ENCODE measurements at places on chromosomes 1 and 21.
A peak's percentile ranks its signal among the peaks of the same experiment; 100 is the strongest.

GRCh38 chr1:212437179-212437798 is 4.6 kb downstream of the NENF start:
- DNase-seq: no peak

GRCh38 chr1:184747089-184747955 is 7.3 kb downstream of the EDEM3 start:
- DNase-seq: no peak

DNA sequence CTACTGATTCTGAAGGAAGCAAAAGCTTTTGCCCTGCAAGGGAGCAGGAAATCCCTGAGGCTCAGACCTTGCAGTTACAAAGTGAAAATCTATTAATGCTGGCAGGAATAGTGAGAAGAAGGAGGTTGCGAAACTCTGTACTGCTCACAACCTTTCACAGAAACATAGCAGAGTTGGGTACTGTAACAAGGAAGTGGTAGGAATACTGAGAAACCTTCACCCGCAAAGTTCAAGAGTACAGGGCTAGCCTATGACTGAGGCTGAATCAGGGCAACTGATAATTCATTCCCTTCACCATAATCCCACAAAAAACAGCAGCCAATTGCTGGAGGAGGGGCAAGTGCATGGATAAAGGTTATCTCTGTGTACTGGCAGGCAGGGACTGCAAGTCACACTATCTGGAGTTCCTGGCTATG is 23.9 kb upstream of the KCTD3 start:
- no peak for DNase-seq

DNA sequence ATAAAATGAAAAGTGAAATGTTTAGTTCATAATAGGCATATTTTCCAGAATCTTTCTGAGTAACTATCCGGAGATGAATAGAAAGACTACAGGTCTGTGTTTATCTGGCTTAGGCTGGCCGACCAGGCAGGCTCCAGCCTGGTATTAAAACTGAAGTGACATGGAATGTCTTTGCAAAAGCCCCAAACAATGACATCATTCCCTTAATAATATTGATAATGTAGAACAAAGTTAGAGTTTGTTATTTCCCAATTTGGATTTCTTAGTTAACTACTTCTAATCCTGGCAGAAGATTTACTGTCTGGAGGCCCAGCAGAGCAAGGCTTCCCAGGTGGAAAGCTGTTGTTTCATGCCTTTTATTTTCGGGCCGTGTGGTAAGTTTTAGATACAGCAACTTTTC is 207.7 kb downstream of the GREM2 start:
- DNase-seq: no peak

DNA sequence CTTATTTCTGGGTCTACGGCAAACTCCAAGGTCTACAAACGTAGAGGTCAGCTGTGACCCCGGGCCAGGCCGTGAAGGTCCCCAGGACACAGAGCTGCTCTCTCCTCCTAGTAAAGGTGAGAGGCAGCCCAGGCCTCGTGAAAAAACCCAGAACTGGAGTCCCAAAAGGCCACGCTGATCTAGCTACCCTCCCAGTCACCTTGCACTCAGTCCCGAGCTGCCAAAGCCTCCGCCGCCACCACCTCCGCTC is 125 bp downstream of the ATP5PF start:
- DNase-seq: no peak

DNA sequence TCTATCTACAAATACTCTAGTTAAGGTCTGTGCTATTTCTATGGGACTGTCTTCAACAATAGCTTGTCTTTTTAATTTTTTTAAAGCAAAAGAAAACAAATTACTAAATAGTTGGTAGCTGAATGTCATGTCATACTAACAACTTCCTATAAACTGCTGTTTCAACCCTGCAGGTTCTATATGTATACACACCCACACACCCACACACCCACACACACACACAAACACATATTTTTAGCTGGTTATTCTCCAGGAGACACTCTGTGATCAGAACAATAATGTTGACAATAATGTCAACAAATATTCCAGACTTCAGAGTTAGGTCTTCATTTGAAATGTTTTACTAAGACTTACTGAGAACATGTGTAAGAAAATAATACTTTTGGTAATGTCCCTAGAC is 66.7 kb downstream of the AK5 start:
- DNase-seq: no peak

- no peak for DNase-seq
Observed at GRCh38 chr1:228317411-228317828, 89.2 kb downstream of the TRIM11 start.

- DNase-seq: no peak
Observed at GRCh38 chr1:174032671-174033222, 10.6 kb upstream of the RC3H1 start.

DNA sequence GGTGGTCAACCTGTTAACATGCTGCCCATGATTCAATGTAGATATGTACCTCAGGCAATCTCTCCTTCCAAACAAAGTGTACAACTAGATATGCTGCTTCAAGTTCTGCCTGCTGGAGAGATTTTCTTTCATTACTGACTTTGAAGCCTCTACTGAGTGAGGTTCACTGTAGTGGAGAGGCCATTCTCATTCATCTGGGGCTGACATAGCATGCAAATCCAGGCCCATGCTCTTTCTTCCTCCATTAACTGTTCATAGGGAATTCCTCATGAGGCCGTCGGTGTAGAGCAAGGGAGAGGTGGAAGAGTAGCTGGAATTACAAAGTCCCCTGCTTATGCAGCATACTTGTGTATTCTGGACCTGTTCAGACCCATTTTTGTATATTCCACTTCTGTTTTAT is 38.6 kb downstream of the VANGL2 start:
- DNase-seq: no peak

DNA sequence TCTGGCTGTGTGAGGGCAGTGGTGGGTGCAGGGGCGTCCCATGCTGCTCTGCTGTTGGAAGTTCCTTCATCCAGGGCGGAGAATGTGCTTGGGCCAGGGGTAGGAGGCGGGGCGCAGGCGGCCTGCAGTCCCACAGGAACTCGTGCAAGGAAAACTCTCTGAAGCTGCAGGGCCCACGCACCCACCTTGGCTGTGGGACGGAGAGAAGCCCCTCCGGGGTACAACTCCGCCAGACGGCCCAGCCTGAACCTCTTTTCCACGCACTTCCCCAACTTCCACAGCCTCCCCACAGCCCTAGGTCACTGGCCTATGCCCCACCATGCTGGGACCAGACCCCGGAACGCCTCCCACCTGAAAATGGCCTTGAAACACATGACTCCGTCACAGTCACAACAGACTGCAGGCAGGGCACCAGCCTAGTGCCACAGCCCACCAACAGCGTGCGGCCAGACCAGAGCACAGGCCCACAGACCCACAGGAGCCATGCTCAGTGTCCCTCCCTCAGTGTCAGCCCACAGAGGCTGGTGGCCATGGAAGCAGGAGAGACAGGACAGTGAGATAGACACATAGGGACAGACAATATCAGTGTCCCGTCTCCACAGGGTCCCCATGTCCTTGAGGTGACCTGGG is 47.8 kb downstream of the WNT9A start:
- no peak for DNase-seq

GRCh38 chr1:210477328-210477924 is 148.7 kb downstream of the HHAT start:
- DNase-seq: no peak

- peak; percentile 12 for DNase-seq
Observed at GRCh38 chr1:185157599-185158412, 839 bp downstream of the SWT1 start.

DNA sequence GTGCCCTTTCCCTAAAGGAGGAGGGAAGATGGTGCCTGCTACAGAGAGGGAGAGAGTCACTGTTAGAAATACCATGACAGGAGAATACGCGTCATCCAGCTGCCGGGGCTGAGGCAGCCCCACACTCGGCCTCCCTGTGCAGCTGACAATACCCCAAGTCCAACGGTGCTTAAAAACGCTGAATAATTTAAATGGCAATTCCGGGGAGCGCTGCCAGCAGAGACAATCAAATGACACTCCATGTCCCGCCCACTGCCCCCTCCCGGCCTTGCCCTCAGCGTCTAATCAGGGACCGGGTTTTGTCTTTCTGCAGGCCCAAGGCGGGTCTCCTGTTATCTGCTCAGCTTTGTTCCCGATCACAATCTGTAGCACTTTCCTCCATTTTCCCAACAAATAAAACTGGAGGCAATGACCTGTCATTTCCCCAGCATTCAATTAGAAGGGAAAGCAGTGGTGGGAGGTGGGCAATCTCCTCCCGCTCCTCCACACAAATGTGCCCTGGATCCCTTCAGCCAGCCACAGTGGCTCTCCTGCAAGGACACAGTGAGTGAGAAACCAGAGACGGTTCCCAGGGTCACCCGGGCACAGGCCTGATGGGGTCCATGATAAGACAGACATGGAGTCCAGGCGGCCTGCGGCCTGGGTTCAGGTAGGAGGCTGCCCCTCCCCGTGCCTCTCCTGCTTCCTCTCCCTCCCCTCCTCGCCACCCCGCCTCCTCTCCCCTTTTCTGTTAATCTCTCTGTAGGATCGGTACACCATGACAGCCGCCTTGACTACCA is 42.7 kb upstream of the AJAP1 start:
- DNase-seq: no peak

DNA sequence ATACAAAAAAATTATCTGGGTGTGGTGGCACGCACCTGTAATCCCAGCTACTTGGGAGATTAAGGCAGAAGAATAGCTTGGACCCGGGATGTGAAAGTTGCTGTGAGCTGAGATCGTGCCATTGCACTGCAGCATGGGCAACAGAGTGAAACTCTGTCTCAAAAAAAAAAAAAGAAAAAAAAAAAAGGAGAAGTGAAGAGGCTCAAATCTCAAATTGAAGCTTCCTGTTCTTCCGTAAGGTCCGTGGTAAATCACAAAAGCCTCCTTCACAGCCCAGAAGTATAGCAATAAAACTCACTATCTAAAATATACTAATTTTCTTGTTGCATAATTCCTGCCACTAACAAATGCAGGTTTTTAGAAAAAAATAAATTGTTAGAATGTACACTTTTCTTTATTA is 498.2 kb upstream of the BRINP3 start:
- DNase-seq: no peak

DNA sequence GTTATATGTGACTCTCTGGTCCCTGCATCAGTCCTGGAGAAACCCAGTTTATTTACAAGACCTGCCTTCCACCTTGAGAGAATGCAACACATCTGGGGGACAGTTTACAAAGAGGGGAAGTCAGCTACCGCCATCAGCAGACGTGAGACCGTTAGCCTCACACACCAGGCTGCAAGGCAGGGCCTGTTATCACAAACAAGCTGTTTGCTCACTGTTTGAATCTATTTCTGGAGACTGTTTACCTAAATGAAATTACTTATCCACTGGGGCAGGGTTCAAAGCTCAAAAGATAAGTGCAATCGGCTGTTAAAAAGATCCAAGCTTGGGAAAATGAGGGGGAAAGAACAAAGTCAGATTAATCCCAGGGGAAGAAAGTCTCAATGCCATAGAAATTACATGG is 134.4 kb downstream of the ZNF281 start:
- DNase-seq: no peak

DNA sequence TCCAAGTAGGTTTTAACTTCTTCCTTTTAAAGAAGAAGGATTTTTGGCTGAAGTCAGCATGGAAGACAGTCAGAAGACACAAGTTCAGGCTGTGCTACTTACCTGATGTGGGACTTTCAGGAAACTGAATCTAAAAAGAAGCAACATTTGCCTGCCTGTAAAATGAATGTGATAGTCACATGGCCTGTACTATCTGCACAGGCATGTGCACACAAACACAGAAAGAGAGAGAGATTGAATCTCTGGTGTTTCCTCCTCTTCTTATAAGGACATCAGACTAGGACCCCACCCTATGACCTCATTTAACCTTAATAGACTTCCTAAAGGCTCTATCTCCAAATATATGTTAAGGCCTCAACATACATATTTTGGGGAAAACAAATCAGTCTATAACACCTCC is 542.9 kb downstream of the PLPP3 start:
- no peak for DNase-seq

DNA sequence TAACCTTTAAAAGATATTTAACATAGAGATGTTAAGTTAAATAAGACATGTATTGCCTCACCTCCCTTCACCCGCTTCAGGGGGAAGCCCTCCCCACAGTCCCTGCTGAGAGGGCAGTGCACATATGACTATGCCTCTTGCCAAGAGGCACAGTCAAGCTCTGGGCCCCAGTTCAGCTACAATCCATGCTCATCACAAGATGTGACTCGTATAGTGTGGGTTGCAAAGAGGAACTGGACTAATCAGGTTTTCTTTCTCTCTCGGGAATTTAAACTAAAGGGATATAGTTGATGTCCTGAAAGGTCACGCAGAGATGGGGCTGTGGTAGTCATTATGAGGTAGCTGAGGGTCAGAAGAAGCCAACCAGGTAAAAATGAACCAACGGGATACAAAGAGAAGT is 35.6 kb downstream of the LYST start:
- DNase-seq: no peak

- no peak for DNase-seq
Observed at GRCh38 chr1:150183061-150183460, 33.3 kb downstream of the PLEKHO1 start.

DNA sequence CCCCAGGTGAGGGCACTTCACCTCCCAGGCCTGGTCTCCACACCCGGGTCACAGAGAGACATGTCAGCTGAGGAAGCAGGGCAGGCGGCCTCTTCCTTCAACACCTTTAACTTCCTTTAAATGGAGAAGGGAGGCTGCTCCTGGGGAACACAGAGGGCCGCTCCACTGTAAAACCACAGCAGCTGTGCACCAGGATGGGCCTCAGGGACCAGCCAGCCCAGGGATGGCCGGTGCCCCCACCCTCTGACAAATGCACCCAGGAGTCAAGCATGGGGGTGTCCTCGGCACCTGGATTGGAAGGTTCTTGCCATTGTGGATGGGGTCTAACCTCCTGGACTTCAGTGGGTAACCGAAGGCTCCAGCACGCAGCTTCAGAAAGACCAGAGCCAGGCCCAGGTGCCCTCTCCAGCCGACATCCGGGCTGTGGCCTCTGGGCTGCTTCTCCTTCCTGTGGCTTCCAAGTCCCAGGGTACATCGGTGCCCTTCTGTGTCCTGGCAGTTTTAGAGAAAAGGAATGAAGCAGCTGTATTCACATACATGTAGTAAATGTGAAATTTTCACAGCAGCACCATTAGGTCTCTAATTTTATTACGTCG is 121.7 kb upstream of the COL6A1 start:
- no peak for DNase-seq

DNA sequence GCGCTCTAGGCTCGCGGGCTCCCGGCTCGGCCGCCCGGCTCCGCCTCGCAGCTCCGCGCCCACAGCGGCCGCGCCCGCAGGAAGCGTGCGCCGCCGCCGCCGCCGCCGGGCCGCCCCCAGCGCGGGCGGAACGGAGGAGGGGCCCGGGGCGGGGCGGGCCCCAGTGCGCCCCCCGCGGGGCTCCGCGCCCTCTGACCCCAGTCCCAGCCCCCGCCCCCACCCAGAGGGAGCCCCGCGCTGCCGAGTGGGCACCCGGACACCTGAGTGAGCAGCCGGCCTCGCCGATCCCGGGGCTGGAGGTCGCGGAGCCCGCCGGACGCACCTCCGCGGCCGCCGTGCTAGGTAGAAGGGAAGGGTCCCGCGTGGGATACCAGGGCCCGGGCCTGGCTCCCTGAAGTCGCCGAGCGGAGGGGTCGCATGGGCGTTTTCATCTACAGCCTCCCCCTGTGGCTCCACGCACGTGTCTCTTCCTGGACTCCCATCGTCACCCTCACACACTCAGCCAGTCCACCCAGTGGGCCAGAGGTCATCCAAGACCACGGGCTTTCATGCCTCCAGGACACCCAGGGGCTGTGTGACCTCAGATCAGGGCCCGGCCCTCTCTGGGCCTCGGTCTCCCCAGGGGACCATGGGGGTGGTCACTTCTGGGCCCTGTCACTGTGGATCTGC is at the start of gene SDC3:
TSS of gene SDC3 (minus strand) at position 63 of the 669 bp plus-strand sequence. CDS start 172 bp downstream, outside the sequence.
- no peak for DNase-seq

All from stimulated activated naive CD4-positive, alpha-beta T cell (primary cell).